T-helper 17 cell (primary cell): ENCODE measurements at places on chromosomes 6 and 20.
A peak's percentile ranks its signal among the peaks of the same experiment; 100 is the strongest.

- DNase-seq: no peak
Observed at GRCh38 chr20:60642541-60642940, 609.5 kb upstream of the CDH4 start.

DNA sequence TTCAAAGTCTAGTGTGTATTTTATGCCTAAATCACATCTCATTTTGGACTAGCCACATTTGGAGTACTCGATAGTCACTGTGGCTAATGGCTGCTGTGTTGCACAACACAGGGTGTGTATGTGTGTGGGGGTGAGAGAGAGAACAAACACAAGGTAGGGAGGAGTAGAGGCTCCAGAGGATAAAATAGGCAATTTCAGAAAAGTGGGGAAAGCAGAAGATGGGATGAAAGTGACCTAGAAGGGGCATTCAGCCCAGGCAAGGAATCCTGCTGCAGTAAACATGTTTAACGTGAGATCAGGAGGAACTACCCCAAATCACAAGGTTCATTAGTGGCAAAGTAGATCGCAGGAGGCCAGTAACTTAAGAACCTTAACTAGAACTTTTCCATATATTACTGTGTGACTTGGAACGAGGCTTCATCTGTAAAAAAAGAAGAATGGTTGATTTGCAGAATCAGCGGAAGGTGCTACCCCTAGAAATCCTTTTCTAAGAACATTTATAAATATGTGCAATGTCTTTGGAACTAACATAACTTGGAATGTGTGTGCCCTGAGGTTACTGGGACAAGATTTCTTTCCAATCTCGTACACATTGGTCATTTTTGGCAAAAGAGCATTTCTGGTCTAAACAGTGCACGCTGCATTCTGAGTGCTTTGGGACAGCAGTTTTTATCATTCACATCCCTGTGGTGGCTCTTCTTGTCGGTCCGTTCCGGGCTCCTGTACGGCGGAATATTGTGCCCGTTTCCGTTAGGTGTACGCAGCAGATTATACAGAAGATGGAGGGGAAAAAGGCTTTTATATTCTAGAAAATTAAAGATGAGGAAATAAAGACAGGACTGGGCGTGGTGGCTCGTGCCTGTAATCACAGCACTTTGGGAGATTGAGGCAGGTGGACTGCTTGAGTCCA, 2.6 kb downstream of the DUSP22 start:
- no peak for DNase-seq

GRCh38 chr20:39822667-39823066, 860.5 kb downstream of the DHX35 start:
- DNase-seq: no peak

- no peak for DNase-seq
Observed at GRCh38 chr6:169237496-169238134, 16.0 kb downstream of the THBS2 start.

- DNase-seq: no peak
Observed at GRCh38 chr6:7207720-7208119, 100.0 kb downstream of the RREB1 start.

DNA sequence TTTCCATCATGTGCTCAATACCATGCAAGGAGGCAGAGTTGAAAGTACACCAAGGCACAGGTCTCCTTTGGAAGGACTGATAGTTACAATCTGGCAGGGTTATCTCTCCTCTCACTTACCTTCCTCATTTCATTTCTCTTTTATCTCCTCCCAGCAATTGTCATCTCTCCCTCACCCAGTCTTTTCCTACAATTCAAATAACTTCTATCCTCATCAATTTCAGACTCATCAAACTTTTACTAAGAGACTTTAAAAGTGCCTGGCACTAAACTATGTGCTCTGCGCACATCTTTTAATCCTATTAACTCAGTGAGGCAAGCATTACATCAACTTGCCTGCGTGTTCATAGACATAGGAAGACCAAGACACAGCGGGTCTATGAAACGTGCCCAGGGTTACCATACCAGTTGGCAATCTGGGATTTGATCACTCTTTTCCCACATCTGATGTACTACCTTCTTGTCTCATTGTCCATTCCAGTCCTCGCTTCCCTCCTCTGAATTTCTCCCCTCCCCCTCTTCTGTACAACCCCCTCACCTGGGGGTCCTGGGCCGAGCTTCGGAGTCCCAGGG, 1.2 kb downstream of the VARS1 start:
- DNase-seq: no peak

DNA sequence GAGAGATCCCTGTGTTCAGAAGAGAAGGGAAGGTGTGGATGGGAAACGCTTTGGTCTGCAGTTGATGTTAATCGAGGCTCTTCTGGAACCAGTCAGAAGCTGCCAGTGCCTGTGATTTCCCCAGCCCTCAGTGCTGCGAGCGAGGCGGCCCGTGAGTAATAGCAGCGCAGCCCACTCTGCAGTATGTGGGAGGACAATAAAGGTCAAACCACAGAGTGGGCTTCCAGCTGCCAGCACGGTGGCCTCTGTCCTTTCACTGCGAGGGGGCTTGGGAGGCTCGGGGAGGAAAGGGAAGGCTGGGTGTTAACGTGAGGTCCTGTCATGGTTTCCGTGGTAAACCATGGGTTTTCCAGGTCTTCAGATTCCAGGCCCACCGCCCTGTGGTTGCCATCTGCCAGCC, 32.3 kb upstream of the TAGAP start:
- DNase-seq: no peak

GRCh38 chr6:82963191-82963925, 102.3 kb downstream of the UBE3D start:
- no peak for DNase-seq

DNA sequence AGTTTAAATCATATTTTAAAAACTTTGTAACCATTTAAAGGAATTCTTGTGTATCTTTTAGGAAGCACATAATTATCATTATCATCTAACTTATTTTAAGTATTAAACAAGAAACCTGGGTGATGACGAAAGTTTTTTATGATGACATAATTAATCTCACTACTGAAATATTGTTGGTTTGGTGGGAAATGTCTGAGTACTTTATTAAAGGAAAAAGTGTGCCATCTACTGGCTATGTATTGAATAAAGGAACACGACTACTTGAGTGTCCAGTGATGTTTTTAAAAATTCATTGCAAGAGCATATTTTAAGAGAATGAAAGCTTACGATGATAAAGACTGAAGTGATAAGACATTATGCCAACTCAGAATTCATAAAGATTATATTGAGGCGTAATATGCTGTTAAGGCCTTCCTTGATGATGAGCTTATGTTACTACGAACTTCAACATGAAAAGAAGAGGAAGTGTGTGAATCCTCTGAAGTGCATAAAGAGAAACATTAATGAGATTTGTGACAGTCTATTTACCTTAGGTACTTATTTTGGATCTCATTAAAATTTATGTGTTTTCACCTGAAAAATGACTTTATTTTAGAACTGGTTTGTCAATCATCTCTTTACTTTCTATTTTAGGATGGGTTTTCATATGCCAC, 12.0 kb upstream of the TRMT11 start:
- DNase-seq: no peak

- no peak for DNase-seq
Observed at GRCh38 chr6:55953335-55953734, 77.9 kb upstream of the BMP5 start.

- no peak for DNase-seq
Observed at GRCh38 chr20:24987244-24987643, 5.3 kb downstream of the APMAP start.

DNA sequence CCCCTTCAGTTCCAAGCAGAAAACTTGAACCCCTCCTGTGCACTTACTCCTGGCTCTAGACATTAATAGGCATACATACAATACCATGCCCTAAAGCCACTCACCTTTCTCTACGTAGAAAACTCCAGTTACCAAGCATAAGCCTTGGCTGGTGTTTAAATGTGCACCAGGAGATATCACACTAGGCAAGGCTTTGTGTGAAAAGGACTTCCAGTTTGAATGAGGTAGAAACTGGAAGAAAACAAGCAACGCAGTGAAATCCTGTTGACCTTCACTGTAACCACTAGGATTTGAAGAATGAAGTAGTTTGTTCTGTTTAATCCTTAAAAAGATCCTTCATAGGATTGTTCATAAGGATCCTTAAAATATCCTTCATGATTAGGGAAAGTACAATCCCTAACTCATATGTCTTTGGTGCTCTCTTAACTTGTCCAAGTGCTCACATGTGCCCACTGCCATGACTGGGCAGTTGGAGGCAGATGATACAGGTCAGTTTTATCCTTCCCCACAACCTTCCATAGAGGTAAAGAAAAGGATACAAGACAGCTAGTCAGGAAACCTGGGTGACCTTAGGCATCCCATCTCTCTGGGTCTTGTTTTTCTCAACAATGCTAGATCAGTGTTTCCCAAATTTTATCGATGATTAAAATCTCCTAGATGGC, 9.2 kb upstream of the SCGN start:
- DNase-seq: no peak

- no peak for DNase-seq
Observed at GRCh38 chr6:92790381-92790780, 629.0 kb downstream of the EPHA7 start.

- no peak for DNase-seq
Observed at GRCh38 chr6:111263837-111264236, 176.5 kb downstream of the SLC16A10 start.

GRCh38 chr6:8889514-8889913, 454.2 kb upstream of the SLC35B3 start:
- no peak for DNase-seq

DNA sequence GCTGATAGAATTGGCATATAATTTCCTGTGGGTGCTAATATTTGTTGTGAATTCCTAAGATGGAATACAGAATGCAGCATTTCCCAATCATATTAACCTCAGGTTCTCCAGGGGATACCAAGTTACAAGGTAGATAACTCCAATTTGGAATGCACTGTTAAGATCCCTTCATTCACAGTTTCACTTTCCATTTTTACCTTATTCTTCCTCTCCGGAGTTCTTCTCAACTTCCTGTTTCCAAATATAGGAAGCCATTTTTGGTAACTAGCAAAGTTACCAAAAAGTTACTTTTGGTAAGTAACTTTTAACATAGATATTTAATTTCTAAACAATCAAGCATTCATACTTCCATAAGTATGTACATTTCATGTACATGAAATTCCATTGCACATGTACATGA, 63.5 kb upstream of the PHACTR2 start:
- DNase-seq: no peak

GRCh38 chr6:107707346-107708275, 116.5 kb downstream of the SCML4 start:
- DNase-seq: no peak

DNA sequence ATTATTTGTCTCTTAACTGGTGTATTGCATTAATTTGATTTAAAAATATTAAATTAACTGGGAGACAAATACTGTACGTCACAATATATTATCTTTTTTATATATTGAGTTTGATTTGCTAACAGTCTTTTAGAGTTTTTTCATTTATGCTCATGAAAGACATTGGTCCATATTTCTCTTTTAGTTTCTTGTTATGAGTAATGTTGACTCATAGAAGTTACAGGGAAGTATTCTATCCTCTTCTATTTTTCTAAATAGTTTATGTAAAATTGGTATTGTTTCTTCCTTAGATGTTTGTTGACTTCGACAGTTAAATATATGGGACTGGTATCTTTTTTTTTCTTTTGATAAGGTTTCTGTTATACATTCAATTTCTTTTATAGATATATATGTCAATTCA, 1115.6 kb upstream of the CITED2 start:
- no peak for DNase-seq

GRCh38 chr6:56595490-56596122, 47.1 kb downstream of the DST start:
- DNase-seq: peak; percentile 19

DNA sequence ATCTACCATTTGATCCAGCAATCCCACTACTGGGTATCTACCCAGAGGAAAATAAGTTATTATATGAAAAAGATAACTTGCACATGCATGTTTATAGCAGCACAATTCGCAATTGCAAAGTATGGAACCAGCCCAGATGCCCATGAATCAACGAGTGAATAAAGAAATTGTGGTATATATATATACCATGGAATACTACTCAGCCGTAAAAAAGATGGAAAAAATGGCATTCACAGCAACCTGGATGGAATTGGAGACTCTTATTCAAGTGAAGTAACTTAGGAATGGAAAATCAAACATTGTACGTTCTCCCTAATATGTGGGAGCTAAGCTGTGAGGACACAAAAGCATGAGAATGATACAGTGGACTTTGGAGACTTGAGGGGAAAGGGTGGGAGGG, 100.0 kb upstream of the ADGRF4 start:
- no peak for DNase-seq
